ENCODE measurements at places on chromosomes 3 and 15. TPM values are rescaled to one million over a fixed set of nuclear protein-coding genes. Genes with fewer than 3 reads are reported as not detected.

The CSPG5 gene
- polyA plus RNA-seq: 1.6 TPM

The BNC1 gene
- 2.2 TPM for polyA plus RNA-seq

The CD200 gene
- 10.7 TPM for polyA plus RNA-seq

The NEK10 gene
- polyA plus RNA-seq: 6.0 TPM

The NLGN1 gene
- polyA plus RNA-seq: 1.0 TPM

The TM4SF4 gene
- not detected for polyA plus RNA-seq

The LYZL4 gene
- not detected for polyA plus RNA-seq

The MRPL3 gene
- 60.8 TPM for polyA plus RNA-seq

The GATA2 gene
- polyA plus RNA-seq: 3.6 TPM

The SUCNR1 gene
- polyA plus RNA-seq: 0.10 TPM

The TMEM45A gene
- 12.1 TPM for polyA plus RNA-seq

The SCN5A gene
- polyA plus RNA-seq: 4.1 TPM

The CLSTN2 gene
- 2.5 TPM for polyA plus RNA-seq

The KLF15 gene
- polyA plus RNA-seq: 1.6 TPM

The NPAP1 gene
- not detected for polyA plus RNA-seq

The NCK1 gene
- polyA plus RNA-seq: 29.0 TPM

All from hindlimb muscle (tissue), 1 donor.